K562 (cell line): ENCODE measurements at places on chromosomes 7 and 10. TPM values are rescaled to one million over a fixed set of nuclear protein-coding genes. Genes with fewer than 3 reads are reported as not detected.

Gene ZC3HAV1L
- polyA plus RNA-seq = not detected in 2 replicates

GRCh38 chr10:24589265-24589664, 134.4 kb downstream of the ARHGAP21 start:
- H3K36me3 ChIP-seq = peaks cover 84% of the 10 kb centered on the region
- no peaks in the 10 kb centered on the region for H3K27me3 ChIP-seq
- no peak overlapping the region for H3K27ac ChIP-seq
- no peak for DNase-seq

DNA sequence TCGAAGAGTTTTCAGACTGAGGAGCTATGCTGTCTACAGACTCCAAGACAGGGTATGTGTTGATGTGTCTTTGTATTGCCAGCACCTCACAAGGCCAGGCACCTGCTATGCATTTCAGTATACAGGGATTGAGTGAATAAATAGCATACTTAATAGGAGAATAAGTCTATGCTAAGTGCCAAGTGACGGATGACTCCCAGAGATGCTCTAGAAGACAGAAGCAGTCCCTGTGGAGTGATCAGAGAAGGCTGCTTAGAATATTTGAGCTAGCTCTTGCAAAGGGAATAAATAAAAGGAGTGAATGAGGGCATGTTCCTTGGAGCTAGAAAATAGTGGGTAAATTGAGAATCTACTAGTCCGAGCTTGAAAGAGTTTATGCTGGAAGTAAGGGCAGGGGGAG, 346.4 kb downstream of the GATA3 start:
- H3K27me3 ChIP-seq = no peaks in the 10 kb centered on the region
- no peaks in the 10 kb centered on the region for H3K4me1 ChIP-seq
- H3K36me3 ChIP-seq = no peaks in the 10 kb centered on the region
- H3K27ac ChIP-seq = no peak overlapping the region
- no peak overlapping the region for H3K4me3 ChIP-seq

Gene TAS2R5
- polyA plus RNA-seq = 2.1 and 2.2 TPM in 2 replicates

DNA sequence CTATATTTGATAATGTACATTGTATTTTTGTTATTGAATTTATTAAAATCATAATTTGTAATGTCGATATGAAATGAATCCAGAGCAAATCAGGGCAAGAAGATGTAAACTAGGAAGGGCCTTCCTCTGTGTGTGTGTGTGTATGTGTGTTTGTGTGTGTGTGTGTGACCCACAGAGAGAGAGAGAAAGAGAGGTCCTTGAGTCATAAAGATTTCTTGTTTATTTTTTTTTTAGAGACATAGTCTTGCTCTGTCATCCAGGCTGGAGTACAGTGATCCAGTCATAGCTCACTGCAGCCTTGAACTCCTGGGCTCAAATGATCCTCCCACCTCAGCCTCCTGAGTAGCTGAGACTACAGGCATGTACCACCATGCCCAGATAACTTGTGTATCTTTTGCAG, 50.7 kb downstream of the INPP5F start:
- H3K36me3 ChIP-seq = no peaks in the 10 kb centered on the region
- no peak overlapping the region for H3K4me3 ChIP-seq
- H3K27ac ChIP-seq = no peak overlapping the region
- no peaks in the 10 kb centered on the region for H3K27me3 ChIP-seq

- H3K36me3 ChIP-seq = no peaks in the 10 kb centered on the region
- peaks cover 25% of the 10 kb centered on the region for H3K27me3 ChIP-seq
- H3K27ac ChIP-seq = no peak overlapping the region
- no peak for DNase-seq
- H3K4me3 ChIP-seq = no peak overlapping the region
- no peaks in the 10 kb centered on the region for H3K4me1 ChIP-seq
Observed at GRCh38 chr10:369221-369683, 234.0 kb downstream of the ZMYND11 start.

Gene TMEM196
- not detected in 2 replicates for polyA plus RNA-seq

DNA sequence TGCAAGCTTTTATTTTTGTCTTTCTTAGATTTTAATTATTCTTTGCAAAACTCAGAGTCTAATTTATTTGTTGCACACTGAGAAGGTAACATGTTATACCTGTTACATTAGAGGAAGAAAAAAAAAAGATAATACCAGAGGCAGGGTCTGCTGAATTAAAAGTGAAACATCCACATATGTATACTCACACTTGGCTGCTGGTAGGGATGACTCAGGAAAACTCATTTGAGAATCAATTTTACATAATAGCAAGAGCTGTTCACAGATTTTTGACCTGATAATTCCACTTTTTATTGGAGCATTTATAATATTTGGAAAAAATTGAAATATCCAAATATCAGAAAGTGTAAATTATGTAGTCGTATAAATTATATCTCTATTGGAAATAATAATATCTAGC, 78.1 kb upstream of the CCDC6 start:
- DNase-seq = no peak
- no peak overlapping the region for H3K27ac ChIP-seq
- H3K27me3 ChIP-seq = no peaks in the 10 kb centered on the region
- H3K4me3 ChIP-seq = no peak overlapping the region
- H3K4me1 ChIP-seq = no peaks in the 10 kb centered on the region
- H3K36me3 ChIP-seq = no peaks in the 10 kb centered on the region

Gene ZRANB1
- 0.39 and 0.52 TPM in 2 replicates for polyA plus RNA-seq

DNA sequence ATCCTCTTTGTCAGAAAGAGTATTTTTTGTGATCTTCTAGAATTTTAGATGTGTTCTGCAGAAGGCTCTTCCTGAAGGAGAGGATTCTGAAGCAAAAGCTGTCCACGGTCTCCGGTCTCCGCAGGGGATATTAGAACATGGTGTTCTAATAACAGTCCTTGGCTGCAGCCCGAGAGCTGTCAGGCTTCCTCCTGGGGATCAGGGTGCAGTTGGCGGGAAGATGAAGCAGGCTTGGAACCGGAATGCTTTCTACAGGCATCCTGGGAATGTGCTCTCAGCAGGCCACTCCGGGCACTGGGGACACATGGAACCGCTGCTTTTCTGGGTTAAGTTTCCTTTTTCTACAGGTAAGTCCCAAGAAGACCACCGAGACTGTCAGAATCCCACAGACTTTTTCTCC, 118.6 kb upstream of the PARD3 start:
- DNase-seq = no peak
- peaks cover 22% of the 10 kb centered on the region for H3K27me3 ChIP-seq
- no peak overlapping the region for H3K4me3 ChIP-seq
- H3K36me3 ChIP-seq = no peaks in the 10 kb centered on the region
- H3K4me1 ChIP-seq = no peaks in the 10 kb centered on the region; the same call in 1 of the 2 replicates

DNA sequence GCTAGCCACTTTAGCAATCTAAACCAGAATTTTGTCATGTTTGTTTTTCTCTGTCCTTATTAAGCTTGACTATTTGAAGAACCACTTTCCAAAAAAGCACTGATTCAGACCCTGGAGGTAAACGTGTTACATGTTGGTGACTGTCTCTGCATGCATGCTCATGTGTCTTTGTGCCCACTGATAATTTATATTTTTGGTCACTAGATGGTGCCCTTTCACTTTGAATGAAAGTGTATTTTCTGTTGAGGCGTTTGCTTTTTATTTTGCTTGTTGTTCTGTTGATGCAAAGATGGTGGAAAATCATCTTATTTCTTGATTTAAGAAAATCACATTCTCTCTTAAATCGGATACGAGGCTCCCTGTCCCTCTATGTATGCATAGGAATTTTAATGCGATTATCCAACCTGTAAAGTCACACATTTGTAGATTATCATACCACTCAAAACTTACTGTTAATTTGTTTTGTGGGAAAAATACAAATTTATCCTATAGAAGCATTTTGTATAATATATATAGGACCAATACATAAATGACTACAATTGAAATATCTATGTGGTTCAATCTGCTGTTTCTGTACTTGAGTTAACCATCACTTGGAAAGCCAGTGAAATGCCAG, 269.3 kb downstream of the BICC1 start:
- H3K27ac ChIP-seq = no peak overlapping the region
- no peak overlapping the region for H3K4me3 ChIP-seq
- no peaks in the 10 kb centered on the region for H3K27me3 ChIP-seq
- DNase-seq = peak; percentile 23
- no peaks in the 10 kb centered on the region for H3K4me1 ChIP-seq
